ENCODE measurements at places on chromosomes 16 and 17.

- no peak for DNase-seq
Observed at GRCh38 chr17:64063088-64063487, 42.7 kb upstream of the ICAM2 start.

DNA sequence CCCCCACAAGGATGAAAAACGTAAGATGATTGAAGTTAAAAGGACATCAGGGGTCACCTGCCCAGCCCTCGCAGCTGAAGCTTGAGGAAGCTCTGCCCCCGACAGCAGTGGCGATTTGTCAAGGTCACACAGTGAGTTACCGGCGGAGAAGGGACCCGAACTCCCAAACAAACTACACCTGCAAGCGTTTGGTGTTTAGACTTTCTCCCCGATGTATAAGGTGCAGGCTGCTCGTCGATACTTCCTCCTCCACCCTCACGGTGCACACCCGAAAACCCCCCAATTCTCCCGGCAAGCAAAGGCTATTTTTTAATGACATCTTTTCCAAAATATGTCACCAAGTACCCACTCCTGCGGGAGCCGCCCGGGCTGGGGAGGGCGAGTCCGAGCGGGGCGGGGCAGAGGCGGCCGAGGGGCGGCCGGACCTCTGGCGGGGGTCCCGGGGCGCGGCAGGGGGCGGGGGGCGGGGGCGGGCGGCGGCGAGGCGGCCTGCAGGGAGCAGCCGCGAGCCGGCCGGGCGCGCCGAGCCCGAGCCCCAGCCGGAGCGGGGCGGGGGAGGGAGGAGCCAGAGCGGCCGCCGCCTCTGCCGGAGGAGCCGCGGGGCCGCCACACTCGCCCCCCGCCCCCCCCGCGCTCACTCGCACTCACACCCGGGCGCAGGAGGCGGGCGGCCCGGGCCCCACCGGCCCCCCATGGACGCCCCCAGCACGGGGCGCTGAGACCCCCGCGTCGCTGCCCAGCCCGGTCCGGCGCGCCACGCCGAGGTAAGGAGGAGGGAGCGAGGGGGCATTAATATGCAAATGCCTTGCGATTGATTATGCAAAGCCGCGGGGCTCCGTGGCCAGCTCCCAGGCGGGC, at the start of gene THRA:
TSS of gene THRA (plus strand) at position 637 of the 858 bp plus-strand sequence. CDS start 11,524 bp downstream, outside the sequence.
- DNase-seq = peak; percentile 74

DNA sequence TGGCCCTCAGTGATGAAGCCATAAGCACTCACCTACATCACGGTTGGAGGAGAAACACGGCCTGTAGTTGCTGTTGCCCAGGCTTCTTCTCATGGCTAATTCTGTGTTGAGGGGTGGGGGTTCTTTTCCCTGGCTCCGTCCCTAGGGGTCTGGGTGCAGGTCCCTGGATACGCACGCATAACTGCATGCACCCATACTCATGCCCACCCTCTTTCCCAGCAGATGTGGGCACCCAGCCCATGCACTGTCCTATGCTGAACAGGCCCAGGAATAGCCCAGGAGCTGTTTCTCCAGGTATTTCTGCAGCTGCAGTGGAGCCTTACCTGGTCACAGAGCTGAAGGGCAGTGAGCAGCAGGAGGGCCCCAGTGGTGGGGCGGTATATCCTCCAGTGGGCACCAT, 18.1 kb downstream of the ST6GALNAC1 start:
- no peak for DNase-seq

DNA sequence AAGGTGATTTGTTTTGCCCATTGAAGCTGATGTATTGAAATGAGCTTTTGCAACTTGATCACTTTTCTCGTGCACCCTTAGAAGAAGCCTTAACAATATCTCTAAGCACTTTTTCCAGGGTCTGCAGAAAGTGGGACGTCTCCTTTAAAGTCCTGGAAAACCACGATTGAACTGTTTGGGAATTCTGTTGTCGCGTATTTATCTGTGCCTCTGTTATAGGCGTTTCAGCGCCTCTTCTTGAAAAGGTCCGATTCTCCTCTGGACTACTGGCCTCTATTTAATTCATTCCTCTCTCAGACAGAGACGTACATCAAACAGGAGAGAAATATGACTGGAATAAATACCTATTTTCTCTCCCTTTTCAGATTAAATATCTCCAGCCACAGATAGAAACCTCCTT, 262.4 kb upstream of the PSMD7 start:
- no peak for DNase-seq

DNA sequence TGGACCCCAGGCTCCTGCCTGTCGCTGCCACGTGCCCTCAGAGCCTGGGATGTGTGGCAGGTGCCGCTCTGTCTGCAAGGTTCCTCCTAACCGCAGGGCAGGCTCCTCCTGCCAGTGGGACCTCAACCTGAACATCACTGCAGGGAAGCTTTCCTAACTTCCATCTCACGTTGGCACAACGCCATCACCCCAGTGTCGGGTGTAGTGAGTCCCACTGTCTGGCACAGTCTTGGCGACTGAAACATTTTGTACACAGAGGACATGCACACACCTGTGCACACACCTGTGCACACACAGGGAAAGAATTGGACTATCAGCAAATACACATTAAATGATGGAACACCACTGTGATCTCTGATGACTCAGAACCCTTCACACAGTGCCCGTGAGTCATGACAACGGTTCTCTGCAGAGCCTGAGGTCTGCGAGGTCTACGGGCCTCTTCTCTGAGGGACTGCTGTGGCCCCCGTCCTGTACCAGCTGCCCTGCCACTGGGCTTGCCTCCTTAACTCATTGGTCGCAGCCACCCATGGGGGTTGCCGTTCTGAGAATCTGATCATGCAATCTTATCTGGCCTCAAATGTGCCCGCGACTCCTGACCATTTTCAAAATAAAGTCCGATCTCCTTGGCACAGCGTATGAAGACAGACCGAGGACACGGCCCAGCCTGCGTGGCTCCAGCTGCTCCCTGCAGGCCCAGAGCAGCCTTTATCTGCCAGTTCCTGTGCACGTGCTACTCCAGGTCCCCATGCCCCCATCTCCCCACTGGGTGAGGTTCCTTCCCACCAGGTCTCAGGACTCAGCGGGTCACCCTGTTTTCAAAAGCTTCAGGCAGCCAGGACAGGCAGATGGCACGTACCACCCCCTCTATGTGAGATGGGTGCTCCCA, 7.6 kb downstream of the CCDC57 start:
- no peak for DNase-seq

GRCh38 chr16:12942861-12943260, 41.5 kb downstream of the SHISA9 start:
- DNase-seq = no peak

- DNase-seq = peak; percentile 31
Observed at GRCh38 chr17:31488264-31488981, 96.9 kb downstream of the RAB11FIP4 start.

- no peak for DNase-seq
Observed at GRCh38 chr17:46875849-46876352, 24.5 kb downstream of the WNT9B start.

GRCh38 chr17:27430882-27431491, 25.3 kb upstream of the KSR1 start:
- DNase-seq = no peak

- DNase-seq = no peak
Observed at GRCh38 chr17:4941319-4941610, 1.2 kb downstream of the RNF167 start.

DNA sequence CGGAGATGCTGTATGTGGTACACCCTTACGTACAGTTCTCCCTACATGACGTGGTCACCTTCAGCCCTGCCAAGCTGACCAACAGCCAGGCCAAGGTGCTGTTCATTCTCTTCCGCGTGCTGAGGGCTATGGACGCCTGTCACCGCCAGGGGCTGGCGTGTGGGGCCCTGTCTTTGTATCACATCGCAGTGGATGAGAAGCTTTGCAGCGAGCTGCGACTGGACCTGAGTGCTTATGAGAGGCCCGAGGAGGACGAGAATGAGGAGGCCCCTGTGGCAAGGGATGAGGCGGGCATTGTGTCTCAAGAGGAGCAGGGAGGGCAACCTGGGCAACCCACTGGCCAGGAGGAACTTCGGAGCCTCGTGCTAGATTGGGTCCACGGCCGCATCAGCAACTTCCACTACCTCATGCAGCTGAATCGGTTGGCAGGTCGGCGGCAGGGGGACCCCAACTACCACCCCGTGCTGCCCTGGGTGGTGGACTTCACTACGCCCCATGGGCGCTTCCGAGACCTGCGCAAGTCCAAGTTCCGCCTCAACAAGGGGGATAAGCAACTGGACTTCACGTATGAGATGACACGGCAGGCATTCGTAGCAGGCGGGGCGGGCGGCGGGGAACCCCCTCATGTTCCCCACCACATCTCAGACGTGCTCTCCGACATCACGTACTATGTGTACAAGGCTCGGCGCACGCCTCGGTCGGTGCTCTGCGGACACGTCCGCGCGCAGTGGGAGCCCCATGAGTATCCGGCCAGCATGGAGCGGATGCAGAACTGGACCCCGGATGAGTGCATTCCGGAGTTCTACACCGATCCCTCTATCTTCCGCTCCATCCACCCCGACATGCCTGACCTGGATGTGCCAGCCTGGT, 1.4 kb downstream of the WDR81 start:
- DNase-seq = no peak

GRCh38 chr17:69500911-69501429, 86.5 kb downstream of the MAP2K6 start:
- no peak for DNase-seq

- DNase-seq = peak; percentile 49
Observed at GRCh38 chr17:333626-334396, 18.8 kb downstream of the RPH3AL start.

DNA sequence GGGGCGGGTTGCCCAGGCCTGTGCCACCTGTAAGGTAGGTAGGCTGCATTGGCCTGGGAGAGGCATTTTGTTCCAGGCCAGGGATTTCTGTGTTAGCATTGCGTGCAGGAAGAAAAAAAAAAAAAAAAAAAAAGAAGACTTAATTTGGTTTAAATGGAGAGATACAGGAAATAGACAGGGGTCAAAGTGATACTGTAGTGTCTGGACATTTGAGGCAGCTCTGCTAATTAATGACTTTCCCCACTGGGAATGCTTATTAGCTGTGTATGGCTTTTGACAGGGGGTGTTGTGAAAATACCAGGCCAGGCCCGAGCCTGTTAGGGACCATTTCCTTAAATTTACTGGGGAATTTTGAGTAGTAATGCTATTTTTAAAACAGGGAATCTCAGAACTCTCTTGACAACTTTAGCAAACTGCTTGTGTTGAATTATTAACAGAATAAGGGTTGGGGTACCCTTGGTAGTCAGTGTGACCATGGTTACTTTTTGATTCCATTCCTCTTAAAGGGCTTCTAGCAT, 1.0 kb downstream of the MAP2K4 start:
- no peak for DNase-seq

DNA sequence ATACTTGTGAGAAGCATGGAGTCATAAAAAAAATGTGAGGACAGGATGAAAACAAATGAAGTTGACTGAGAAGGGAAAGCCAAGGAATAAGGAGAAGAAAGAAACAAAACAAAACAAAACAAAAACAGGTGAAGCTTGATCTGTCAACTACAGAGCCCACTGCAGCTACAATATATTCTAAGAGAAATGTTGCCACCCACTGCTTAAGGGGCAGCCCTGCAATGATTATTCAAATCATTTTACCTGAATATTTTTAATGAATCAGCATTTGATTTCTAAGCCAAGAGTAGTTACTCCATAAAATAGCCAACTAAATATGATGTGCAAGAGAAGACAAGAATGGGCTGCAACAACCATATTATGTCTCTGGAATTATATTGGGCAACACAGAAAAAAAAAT, 252.0 kb upstream of the KIF2B start:
- no peak for DNase-seq

DNA sequence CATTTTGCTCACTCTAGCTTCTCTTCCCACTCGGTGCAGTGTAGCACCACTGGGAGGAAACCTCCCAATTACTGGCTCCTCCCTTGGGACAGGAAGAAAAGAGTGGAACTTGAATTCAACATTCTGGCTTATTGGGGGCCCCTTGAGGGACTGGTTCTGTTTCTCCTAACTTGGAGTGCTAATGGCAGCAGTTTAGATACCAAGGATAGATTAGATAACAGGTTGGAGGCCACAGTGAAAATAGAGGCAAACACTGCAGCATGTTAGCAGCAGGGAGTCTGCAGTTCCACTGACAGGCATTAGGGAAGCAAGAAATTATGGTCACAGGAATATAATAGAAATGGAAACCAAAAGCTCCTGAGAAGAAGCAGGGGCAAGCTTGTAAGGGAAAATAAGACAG, 322.0 kb downstream of the ABCC12 start:
- no peak for DNase-seq

DNA sequence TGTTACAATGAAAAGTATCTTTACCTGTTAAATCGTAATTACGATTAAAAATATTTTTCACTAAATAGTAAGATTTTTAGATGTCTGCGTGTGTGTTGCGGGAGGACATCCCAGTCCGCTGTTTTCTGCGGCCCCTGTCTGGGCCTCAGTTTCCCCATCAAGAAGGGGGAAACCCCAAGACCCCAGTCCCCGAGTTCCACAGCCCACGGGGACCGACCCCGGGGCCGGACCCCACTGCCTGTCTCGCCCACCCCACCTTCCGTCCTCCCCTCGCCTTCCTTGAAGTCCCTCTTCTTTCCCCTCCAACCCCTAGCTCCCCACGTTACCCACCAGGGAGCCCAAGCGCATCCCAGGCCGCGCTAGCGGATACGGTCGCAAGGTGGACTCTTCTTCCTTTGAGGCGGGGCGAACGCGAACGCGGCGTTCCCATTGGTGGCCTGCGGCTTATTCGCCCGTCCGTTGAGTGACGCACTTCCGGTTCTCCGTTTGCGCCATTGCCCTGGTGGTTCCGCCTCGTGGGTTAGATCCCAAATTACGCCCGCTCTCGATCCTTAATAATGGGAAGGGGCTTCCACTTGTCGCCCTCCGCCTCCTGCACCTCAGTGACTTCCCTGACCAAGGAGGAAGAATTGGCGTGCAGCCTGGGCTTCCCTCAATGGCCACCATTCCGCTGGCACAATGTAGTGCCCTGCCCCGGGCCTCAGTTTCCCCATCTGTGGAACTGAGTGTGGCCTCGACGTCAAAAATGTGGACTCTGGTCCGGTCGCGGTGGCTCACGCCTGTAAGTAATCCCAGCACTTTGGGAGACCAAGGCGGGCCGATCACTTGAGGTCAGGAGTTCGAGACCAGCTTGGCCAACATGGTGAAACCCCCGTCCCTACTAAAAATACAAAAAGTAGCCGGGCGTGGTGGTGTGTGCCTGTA, at the start of gene NSMCE1:
TSS of gene NSMCE1 (minus strand) at position 397 of the 924 bp plus-strand sequence. CDS start 11,202 bp downstream, outside the sequence.
- peak; percentile 94 for DNase-seq

GRCh38 chr17:65599650-65600049, 38.2 kb upstream of the AXIN2 start:
- DNase-seq = no peak
